Stimulated activated CD4-positive, alpha-beta T cell treated with anti-CD3 and anti-CD28 coated beads, Interleukin-2, amount 100 ng/mL, for 24 hours (primary cell): ENCODE measurements at places on chromosomes 7 and 10.

DNA sequence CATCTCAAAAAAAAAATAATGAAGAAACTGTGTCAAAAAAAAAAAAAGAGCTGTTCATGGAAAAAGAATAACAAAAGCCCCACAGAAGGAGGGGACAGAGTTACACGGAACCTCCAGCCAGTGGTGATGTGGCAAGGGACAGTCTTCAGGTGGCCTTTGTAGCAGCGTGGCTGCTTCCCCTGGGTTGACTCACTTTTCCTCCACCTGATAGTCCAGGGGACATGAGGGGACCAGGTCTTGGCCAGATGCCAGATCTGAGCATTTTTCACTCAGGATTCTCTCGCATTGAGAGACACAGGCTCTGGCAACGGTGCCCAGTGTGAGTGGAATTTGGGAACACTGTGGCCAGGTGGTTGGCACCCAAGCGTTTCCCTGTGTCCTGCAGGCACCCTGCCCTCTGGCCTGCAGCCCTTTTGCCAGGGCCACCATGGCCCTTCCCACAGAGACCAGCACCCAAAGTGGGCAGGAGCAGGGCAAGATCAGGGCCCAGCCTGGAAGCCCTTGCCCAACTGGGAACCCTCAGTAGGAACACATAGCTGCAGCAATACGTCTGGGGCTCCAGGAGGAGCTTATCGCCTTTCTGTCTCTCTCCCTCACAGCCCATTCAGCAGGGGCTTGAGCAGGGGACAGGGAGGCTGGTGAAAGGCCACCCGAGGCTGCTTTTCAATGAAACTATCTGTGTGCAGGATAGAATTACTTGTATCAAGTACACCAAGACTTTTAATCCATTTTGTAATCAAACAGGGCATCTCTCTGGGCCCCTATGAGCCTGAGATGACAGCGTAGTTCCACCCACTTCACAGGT lies 159.1 kb downstream of the UBE2H start:
- no peak for DNase-seq

- no peak for DNase-seq
Observed at GRCh38 chr10:99450624-99451498, 20.4 kb upstream of the GOT1 start.

GRCh38 chr7:69773535-69774225 lies 175.4 kb downstream of the AUTS2 start:
- no peak for DNase-seq

DNA sequence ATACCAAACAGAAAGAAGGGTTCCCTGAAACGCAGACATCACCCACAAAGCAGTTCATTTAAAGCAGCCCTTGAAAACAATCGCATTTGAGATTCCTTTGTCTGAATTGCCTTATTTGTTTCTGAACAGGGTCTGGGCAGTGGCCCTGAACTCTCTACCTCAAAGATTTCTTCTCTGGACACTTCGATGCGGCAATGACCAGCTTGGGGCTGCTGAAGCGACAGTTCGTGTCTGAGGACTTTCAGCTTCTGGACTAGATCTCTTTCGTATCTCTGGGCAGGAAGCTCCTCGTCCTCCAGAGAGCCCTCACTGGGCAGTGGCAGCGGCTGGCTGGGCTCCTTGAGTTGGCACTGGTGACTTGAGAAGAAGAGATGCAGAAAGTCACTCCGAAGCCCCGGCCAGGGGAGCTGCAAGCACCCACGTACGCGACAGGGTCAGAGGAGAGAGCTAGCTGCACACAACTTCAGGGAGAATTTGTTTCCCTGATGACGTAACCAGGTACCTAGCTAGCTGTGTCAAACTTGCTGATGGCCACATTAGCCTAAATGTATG lies 96.3 kb downstream of the SMURF1 start:
- DNase-seq, result no peak

- no peak for DNase-seq
Observed at GRCh38 chr10:105964009-105964408, 1200.5 kb downstream of the SORCS1 start.

- no peak for DNase-seq
Observed at GRCh38 chr7:3082831-3083230, 39.2 kb upstream of the CARD11 start.

- no peak for DNase-seq
Observed at GRCh38 chr10:71099731-71100361, 112.5 kb upstream of the UNC5B start.

DNA sequence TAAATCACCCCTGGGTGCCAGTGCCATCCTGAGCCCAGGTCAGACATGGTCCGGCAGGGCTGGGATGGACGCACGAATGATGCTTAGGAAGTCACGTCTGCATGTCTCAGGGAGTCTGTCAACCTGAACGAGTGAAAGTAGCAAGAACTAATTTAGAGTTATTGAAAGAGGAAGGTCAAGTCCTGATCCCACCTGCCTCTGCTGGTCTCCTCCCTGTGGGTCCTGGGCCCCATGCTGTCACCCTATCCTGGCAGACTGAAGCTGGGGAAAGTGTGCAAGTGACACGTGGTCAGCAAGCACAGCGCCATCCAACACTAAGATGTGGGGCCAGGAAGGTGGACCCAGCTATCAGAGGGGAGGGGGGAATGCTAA lies 26.1 kb upstream of the GRID1 start:
- DNase-seq, result no peak

DNA sequence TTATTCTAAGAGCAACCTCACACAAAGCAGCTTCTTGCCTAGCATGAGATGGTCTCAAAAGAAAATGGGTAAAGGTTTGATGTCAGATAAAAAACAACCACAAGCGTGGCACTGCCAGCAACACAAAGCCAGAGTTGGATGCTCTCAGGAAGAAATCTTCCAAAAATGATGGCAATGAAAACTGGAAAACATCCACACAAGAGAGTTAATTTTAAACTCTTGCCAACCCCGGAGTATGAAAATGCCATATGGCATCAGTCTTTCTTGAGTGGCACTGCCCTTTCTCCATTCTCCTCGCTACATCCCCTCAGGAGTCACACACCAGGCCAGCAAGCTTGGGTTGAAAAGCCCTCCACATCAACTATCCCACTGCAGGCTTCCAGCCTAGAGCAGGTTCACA lies 41.0 kb downstream of the CADPS2 start:
- DNase-seq, result no peak

- DNase-seq, result no peak
Observed at GRCh38 chr7:830069-830468, 2.2 kb upstream of the SUN1 start.

- DNase-seq, result no peak
Observed at GRCh38 chr7:18831419-18831818, 286.0 kb downstream of the TWIST1 start.
